Right ventricle myocardium superior (tissue), 1 donor: ENCODE measurements at places on chromosomes 7 and 10. TPM values are rescaled to one million over a fixed set of nuclear protein-coding genes. Genes with fewer than 3 reads are reported as not detected.

The OGDH gene
- total RNA-seq, result 664 TPM

DNA sequence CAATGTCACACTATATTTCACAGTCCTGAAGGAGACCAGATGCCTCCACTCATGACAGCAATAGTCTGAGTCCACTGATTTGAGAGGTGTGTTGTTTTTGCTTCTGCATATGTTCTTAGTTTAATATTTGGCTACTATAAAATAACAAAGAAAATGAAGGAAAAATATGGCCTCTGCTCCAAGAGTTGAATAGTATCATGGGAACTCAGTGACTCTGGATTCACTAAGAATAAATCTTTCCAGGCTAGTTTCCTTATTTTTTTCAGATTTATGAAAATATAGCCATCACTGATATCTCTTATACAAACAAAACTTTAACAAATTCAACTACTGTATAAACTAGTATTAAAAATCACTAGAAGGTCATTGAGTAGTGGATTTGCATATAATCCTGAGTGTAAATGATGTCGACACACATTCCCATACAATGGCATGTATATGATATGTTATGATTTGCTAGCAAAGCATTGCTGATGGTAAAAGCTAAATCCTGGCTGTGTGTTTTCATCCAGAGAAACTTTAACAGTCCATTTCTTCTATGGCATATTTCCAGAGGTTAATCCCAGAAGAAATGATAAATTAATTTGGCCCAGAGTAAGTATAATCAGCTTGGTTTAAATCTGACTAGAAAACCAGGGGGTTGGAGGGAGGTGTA is 66.0 kb upstream of the VIPR2 start:
- DNase-seq, result no peak

GRCh38 chr7:111274857-111275256 is 183.9 kb downstream of the LRRN3 start:
- no peak for DNase-seq

- DNase-seq, result no peak
These were observed 78.3 kb downstream of the LRRC17 start for GRCh38 chr7:102991077-102991539.

DNA sequence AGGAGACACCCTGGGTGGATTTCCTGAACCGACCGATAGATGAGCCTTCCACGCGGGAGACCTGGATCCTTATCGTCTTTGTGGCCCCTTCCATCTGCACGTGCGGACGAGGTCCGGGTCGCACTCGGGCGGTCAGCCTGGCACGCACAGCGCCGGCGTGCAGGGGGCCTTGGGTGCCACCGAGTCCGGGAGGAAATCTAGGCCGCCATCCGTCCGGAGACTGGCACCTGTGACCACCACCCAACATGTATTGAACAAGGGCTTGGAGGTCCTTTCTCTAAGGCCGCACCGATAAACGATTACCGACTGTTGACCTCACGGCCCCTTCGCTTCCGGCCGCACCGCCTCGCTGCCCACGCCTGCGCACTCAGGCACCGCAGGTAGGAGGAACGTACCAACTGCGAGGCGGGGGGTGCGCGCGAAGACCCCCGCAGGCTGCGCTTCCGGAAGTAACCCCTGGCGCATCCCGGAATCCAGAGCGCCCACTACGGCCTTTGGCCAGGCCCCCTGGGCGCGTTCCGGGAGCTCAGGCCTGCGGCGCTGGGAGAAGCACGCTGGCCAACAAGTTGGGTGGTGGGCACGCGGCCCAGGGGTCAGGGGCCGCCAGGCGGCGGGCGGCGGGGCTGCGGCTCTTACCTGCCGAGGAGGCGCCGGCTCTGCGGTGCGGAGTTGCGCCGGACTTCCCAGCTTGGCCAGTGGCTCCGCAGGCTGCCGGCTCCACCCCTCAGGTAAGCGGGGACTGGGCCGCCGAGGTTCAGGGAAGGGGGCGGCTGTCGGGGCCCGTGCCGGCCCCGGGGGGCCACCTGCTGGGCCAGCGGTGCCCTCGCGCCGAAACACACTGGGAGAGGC is at the start of the genes ACTR3C and LRRC61:
ACTR3C (minus strand) TSS at position 713 of the 849 bp plus-strand sequence. CDS start 28,249 bp downstream, outside the sequence.
LRRC61 (plus strand) TSS at position 523 of the 849 bp plus-strand sequence. CDS start 13,507 bp downstream, outside the sequence.
- DNase-seq, result peak; percentile 71

The OR2A42 gene
- not detected for total RNA-seq

DNA sequence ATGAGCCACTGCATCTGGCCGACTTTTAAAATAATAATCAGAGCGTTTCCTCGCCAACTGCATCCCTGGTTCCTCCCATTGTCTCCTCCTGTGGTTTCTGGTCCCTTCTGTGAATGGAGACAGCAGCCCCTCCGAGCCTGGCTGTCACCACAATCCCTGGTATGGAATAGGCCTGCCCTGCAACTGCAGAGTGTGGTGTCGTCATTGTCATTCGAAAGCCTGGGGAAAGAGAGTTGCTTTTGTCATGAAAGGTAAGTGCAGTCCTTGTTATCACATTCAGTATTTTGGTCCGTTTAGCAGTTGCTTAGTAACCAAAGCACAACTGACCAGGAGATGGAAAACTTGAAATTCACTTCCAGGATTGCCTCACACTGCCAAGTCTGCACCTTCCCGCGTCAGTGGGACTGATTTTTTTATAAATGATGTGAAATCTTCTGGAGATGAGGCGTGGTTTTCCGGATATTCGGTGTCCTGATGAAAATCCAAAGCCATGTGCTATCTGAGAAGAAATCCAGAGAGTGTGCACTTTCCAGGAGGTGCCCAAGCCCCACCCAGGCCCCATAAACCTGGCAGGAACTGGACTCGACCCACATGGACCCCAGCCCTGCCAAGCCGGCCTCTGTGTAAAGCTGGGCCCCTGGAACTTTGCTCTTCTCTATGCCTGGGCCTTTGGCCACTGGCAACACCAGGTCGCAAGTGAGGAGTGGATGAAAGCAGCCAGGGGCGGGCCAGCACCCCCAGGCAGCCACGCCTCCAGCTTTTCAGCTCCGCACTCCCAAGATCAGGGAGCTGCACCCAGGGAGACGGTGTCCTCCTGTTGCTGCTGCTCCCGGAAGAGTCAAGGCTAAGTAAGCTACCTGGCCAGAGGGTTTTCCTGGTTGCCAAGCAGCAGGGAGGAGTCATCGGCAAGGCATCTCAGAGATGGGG is 133.7 kb upstream of the SH2B2 start:
- peak; percentile 50 for DNase-seq

The NPTX2 gene
- 3.4 TPM for total RNA-seq

DNA sequence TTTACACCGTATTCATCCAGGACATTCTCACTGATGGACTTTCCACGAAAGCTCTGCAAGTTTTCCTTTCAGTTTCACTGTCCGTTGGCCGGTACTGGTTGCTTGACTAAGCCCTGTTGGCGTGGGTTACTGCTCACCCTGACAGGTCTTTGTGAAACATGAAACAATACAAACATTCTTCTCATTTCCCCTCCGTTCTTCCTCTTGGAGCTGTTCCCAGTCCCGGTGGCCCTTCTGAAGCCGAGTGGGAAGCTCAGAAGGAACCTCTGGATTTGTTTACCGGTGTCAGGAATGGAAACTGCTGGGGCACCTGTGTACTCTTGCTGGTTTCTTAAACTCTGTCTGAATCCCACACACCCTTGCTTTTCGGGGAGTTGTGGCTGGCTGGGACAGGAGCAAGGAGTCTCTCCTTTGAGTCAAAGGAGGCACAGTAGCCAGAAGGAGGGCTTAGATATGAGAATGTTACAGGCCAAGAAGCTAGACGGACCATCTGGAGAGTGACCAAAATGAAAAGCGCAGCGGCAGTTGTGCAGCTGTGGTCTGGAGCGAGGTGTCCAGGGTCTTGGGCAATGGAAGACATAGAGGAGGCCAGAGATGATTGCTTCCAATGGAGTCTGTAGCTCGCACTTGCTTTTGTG is 45.7 kb downstream of the LYZL2 start:
- DNase-seq, result peak; percentile 64

GRCh38 chr7:66720561-66720960 is 20.0 kb upstream of the RABGEF1 start:
- no peak for DNase-seq

The FAM13C gene
- total RNA-seq, result 5.9 TPM

- DNase-seq, result no peak
These were observed 16.4 kb upstream of the PARP12 start for GRCh38 chr7:140079121-140079536.

DNA sequence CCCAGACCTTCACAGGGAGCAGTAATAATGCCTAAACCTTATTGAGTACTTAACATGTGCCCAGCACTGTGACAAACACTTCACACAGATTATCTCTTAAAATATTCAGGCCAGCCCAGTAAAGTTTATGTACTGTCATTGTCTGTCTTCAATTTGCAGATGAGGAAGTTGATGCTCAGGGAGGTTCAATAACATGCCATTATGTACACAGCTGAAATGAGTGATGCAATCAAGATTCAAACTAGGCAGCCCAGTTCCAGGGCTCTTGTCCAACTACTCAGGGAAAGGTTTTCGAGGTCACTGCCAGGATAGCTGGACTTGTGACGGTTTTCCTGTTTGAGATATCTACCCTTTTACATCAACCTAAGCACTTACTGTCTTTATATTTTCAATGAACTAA is 56.1 kb downstream of the AUTS2 start:
- DNase-seq, result no peak

The TCF7L2 gene
- total RNA-seq, result 9.4 TPM

DNA sequence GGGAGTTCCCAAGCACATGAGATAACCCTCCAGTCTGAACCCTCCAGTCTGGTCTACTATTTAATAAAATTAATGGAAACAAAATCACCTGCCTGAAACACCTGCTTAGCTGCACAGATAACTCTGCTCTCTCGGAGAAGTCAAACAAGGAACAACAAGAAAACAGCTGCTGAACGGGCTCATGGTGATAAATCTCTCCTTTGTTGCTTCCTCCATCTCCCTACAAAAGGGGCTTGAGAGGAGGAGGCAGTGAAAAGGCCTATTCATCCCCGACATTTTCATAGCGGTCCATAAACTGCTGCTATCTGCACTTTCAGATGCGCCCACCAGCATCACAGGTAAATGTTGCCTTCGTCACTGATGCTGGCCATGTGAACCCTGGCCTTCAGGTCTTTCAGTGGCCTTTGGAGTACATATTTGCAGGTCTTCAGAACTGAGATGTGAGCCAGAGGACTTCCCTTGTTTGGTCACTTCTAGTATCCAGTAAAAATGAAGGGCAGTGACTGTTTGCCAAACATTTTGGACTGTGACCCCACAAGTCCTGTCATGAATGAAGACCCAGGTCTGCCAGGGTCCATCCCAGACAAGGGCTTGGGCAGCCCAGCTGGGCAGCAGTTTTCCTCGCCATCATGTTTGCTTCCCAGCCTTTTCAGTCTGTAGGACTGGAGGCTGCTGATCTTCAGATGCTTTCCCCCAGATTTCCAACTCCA is 15.9 kb downstream of the FKBP6 start:
- no peak for DNase-seq
